CD14-positive monocyte (primary cell): ENCODE measurements at places on chromosomes 1 and 21.
A peak's percentile ranks its signal among the peaks of the same experiment; 100 is the strongest.

DNA sequence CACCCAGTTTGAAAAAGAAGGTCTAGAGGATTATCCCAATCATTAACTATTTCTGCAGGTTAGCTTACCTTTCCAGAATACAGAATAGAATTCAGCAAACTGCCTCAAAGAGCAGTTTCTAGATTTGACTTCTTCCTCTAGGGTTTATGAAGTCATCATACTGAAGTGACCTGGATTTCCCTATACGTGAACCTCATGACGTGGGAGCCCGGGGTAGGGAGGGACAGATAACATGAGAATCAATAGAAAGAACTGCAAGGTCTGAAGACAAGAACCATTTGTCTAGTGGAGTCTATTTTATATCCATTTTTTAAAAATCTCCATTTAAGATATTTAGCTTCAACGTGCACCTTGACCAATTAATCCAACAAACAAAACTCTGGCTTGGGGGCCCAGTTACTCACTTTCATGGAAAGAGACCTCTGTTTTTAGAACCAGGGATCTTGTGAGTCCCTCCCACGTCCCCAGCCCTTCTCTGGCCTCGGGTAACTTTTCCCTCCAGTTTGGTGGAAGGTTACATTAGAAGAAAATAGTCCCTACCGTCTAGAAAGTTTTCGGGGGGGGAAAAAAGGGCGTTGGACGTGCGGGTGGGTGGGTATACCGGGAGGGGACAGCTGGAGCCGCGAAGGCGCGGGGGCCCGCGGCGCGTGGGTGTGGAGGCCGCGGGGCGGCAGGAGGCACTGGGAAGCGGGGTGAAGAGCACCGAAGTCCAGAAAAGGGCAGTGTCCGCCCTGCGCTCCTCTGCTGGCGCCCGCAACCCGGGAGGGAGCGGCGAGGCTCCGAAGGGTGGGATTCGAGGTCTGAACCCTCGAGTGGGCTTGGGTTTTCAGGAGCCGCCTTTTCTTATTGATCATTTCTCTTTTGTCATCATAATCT lies 13.8 kb upstream of the POGZ start:
- DNase-seq = peak; percentile 42

GRCh38 chr1:25049190-25049589 lies 119.1 kb upstream of the RUNX3 start:
- no peak for DNase-seq

GRCh38 chr1:26729633-26730032 lies 33.8 kb downstream of the ARID1A start:
- DNase-seq = no peak

- DNase-seq = no peak
These were observed 3.1 kb downstream of the TACSTD2 start for GRCh38 chr1:58573705-58574591.

DNA sequence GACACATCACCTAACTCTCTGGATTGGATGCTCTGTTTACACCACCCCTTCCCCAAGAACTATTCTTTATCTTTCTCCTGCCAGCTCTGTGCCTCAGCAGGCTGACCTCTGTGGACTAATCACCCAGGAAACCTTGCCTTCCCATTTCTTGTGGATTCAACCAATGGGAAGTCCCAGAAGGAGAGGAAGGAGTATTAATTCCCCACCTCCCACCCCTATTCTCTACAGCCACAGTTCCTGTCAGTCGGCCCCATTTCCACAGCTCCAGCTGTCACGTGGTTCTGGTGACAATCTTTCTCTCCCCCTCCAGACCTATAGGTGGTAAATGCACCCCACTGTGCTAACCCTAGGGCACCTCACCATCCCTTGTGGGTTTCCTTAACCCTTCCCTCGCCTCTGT lies 46.8 kb upstream of the SSBP3 start:
- DNase-seq = no peak

- DNase-seq = no peak
These were observed 79.9 kb downstream of the PTPN14 start for GRCh38 chr1:214471458-214471857.

- no peak for DNase-seq
These were observed 155.4 kb upstream of the KCND3 start for GRCh38 chr1:112144733-112145426.

DNA sequence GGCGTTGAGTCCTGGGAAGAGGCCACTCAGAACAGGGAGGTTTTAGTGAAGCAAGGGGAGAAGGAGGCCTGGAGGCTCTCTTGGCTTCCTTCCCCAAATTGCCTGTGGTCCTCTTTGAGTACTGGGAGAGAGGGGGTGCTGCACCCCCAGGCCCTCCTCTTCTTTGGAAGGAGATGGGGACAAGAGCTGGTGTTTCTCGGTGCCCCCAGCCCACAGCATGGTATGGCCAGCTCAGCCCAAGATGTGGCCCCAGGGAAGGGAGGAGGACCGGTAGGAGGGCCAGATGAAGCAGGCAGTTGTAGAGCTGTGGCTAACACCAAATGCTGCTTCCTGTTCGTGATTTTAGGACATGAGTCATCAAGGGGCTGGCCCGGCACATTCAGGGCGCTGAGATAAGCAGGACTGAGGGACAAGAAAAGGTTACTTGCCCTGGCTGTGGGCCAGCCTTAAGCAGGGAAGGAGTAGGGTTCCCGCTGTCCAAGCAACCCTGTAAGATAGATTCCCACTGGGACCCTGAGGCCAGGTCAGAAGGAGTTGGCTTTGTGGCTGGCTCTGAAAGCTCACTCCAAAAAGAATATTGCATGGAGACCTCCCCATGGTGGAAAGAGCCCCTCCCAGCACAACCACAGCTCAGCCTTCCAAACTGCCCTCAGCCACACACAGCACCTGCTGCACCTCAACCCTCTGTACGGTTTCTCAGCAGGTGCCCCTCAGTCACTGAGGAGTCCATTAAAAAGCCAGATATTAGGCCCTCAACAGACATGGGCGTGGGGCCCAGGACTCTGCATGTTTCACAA lies 4.9 kb upstream of the TNFRSF1B start:
- peak; percentile 96 for DNase-seq

GRCh38 chr1:62391369-62391971 lies 45.4 kb upstream of the USP1 start:
- peak; percentile 28 for DNase-seq

DNA sequence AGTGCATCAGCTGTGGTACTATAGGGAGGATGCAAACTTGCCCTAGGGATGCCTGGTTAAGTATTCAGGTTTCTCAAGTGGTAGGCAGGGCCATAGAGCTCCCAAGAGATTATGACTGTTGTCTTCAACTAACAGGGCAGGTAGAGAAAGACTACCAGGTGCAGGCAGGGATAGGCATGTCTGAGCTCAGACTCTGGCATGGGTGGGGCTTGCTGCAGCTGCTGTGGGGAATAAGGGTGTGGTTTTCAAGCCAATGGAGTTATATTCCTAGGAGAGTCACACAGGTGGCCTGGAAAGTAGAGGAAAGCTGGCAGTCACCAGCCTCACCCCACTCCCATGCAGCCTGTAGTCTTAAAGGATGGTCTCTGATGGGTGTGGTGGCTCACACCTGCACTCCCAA lies 673.4 kb upstream of the ADGRL4 start:
- no peak for DNase-seq

- no peak for DNase-seq
These were observed 51.6 kb downstream of the IRF2BP2 start for GRCh38 chr1:234558330-234558836.

DNA sequence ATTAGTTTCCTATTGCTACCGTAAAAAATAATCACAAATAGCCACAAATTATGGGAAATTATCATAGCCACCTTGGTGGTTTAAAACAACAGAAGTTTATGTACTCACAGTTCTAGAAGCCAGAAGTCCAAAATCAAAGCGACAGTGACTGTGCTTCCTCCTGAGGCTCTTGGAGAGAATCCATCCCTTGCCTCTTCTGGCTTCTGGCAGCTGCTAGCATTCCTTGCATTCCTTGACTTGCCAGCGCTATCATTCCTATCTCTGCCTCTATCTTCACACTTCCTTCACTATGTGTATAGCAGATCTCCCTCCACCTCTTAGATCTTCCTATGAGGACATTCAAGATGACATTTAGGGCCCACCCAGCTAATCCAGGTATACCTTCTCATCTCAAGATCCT lies 180.1 kb upstream of the USP25 start:
- DNase-seq = no peak
